ENCODE measurements at places on chromosomes 3 and 15.

GRCh38 chr15:80710635-80711554 lies 15.8 kb downstream of the ABHD17C start:
- DNase-seq = no peak

DNA sequence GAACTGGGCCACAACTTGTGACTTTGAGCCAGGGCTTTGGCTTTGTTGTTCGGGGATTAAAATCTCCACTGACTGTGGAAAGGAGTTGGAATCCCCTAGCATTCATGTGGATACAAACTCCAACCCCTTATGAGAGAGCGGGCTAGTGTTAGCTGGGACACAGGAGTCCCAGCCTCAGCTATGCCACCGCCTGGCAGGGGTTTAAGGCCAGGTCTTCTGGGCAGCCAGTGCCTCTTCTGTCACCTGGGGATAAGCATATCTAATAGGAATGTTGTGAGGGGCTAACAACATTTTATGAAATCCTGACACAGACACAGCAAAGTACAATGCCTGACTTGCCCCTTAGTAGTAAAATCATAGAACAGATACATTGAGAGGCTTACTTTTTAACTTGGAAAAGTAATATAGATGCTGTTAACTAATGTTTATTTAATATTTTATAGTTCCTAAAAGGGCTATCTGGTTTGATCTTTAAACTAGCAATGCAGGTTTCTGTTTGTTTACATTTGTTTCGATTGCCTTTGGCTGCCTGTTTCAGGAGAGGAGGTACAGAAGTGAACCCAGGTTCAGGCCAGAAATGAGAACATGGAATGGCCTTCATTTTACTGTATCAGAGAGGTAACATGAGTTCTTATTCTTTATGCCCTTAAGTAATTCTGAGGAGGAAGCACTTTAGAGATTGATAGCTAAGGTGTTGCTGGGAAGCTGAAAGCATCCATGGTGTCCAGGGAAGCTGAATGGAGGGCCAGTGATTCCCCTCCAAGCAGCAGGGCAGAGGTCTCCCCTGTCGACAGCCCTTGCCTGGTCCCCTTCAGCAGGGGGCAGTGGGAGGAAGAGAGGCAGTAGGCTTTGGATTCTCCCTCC lies 8.7 kb downstream of the GPR160 start:
- no peak for DNase-seq

DNA sequence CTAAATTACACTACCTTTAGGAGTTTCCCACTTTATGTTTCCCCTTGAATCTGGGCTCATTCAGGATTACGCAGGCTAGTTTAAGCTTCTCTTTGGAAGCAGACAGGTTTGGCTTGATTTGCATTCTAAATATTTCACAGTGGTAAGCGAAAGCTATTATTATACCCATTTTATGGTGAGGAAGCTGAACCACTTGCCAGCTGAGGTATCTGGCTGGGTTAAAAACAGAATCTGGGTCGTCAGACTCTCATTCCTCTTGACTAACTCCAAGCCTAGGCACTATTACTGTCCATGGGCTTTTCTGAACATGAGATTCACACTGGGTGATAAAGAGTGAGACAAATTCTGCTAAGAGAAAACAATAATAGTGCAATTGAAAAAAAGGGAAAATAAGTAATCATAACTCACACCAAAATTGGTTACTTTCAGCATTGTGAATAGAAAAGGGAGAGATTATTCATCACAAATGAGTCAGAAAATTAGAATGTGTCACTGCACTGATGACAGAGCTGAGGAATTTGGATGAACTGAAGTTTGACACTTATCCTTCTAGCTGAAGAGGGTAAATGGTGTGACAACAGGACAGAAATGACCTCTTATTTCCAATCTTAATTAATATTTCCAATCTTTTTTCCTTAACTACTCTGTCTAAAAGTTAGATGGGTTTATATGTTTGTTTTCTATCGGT lies 211.3 kb downstream of the TIGIT start:
- no peak for DNase-seq

- no peak for DNase-seq
These were observed 47.9 kb downstream of the NAALADL2 start for GRCh38 chr3:174907027-174907426.

DNA sequence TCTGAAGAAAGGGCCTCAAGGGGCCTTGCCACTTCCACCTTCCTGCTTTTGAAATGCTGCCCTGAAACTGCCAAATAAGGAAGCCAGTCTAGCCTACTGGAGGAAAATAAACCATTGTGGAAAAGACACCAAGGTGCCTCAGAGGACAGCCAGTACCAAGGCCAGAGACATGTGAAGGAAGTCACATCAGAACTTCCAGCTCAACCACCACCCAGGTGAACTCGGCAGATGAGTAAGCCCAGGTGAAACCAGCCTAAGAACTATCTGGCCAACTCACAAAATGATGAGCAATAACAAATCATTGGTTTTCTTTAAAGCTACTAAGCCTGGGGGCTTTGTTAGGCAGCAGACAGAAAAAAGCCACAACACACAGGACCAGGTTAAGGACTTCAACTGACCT lies 103.0 kb downstream of the MAGI1 start:
- DNase-seq = no peak

DNA sequence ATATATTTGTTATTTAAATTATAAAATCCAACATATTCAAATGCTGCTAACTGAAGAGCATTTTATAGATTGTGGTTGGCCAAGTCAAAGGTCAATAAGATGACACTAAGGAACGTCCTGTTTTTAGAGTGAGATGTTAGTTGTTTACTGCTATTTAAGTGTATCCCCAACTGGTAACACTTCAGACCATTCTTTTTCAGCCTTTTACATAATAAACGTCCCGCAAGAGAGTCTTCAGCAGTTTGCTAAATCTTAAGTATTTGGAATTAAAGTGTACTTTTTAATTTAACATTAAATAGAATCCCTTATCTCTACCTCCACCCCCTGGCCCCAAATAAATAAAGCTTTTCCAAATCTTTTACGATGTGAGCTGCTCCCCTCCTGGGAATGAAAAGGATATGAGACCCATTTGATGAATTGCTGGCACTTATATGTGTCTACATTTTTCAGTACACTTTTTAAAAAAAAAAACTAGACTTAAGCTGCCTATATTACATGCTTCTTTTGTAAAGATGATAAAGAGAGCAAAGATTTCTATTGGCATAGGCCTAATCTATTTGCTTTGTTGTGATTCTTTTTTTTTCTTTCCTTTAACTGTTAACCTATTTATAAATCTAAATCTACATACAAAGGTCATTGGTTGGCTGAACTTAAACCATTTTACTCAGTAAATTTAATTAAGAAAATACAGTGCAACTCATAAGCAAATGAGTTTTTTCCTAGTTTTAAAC lies 101.8 kb upstream of the SKOR1 start:
- DNase-seq = no peak

- DNase-seq = no peak
These were observed 55.2 kb downstream of the PCSK6 start for GRCh38 chr15:101434032-101434920.

- DNase-seq = no peak
These were observed 219.6 kb downstream of the C3orf38 start for GRCh38 chr3:88369337-88369736.

DNA sequence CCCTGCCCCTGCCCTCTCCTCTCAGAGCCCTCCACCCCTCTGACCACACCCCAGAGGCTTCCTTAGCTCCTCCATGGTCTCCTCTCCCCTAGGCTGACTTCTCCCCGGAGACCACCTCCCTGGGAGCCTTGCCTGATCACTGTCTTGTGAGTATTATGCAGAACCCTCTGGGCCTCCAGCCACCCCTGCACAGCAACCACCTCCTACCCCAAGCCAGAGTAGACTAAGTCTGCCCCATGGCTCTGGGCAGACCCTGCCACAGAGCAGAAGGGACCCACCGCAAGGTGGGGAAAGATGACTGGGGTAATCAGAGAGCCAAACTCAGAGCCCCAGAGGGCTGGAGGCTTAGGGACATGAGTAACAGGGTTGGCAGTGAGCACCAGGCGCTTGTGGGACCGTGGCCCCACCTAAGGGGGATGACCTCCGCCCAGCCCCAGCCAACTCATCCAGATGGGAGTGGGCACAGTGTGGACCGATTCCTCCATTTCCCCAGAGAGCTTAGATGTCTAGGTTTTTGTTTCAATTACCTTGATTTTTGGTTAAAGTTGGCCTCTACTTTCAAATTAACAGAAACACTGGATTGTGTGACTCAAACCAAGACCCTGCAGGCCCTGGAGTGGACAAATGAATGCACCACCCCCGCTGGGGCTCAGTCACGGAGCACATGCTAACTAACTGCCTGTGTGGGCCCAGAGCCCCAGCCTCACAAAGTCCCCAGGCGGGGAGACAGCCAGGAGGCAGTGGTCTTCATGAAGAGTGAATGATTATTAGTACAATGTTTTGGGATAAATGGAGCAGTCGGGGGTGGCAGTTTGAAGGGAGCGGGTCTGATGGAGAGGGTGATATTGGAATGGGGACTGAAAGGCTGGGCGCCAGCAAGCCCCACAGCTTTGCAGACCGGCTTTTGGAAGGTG lies 119.4 kb upstream of the PRR20G start:
- no peak for DNase-seq

GRCh38 chr15:87633525-87633924 lies 623.0 kb downstream of the NTRK3 start:
- no peak for DNase-seq

DNA sequence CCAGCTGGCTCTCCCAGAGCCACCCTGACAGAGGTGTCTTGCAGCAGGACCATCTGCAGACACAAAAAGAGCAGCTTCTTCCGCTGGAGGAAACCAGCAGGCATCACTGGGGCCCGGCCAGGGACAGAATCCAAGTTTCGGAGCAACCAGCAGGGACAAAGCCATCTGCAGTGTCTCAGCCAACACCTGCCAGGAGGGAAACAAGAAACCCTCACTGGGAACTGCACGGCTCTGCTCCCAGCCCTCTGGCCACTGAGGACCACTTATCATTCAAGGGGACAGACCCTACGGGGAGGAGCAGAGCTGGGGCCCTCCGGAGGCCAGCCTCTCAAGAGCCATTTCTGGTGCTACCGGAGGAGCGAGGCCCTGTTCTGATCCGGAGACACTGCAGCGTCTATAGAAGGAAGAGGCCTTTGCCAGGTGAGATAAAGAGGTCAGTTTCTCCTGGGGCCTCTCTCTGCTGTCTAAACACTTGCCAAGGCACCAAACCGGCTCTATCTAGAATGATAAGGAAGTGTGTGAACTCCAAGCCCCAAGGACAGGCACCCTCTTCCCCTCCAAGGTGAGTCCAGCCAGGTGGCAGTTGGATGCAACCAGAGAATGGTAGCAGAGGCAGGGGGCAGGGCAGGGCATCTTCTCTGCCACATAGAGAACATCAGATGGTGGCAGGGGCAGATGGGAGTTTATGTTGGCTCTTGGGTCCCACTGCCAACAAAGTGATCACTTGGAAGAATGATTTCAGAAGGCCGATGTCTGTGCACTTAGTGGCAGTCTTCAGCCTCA lies 89.0 kb downstream of the CHSY1 start:
- no peak for DNase-seq

DNA sequence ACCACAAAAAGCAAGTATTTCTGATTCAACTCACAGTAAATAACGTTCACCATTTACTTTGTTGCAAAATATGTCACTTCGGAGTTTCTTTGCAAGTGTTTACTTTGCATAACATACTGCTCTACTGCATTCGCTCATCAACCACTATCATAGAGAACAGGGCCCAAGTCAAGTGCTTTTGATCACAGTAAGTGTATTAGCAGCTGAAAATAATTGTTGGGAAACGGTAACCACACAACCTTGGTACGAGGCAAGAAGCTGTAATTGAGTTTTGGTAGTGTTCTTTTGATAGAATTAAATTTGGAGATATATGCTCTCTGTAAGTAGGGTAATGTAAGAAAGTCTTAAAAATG lies 80.1 kb downstream of the SATB1 start:
- DNase-seq = no peak

DNA sequence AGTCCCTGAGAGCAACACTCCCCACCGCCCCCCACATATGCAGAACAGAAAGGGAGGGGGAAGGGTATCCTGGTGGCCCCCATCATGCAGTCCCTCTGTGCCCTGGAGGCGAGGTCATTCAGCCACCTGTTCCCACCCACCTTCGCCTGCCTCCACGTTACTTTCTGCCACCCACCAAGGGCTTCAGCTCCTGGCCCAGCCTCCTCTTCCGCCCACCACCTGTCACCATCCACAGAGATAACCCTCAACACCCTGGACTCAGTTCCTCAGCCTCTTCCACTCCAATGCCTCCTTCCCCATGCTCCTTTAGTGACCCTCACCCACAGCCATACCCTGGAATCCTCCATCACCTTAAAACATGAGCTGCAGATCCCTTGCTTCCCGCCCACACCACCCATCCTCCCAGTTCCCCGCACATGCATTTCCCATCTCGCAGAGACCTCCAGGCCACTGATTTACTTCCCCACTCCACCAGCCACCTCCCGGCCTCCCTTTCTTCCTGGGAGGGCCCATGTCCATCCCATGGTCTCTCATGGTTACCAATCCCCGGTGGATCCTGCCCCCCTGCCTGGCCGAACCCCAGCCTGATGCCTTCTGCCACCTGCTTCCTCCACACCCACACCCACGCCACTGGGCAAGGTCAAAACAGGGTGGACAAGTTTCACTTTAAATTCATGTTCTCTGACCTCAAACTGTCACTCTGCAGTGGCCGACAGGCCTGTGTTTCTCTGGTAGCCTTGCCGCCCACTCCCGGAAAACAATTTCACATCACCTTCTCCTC lies 18.2 kb downstream of the HOMER2 start:
- DNase-seq = no peak

DNA sequence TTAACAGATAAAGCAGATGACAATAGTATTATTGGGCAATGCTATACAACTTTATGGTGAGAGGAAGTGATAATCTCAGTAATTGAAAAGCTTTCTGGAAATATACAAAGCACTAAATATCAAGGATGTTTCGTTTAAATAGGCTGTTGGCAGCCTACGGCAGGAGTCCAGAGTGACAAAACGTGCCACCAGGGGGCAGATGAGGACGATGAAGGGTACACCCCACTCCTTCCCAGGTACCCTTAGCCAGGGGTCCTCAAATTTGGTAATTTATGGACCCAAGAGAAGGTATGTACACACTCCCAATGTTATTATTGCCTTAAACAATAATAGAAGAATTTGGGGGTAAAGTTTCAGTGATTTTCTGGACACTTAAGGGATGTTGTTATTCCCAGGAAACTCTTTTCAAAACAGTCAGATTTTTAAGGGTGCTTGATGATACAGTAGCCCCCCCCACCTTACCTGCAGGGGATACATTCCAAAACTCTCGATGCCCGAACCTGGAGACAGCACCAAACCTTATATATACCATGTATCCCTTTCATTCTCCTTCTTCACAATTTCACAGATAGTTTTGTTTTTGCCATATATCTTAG lies 1.4 kb upstream of the MAGEL2 start:
- DNase-seq = no peak

DNA sequence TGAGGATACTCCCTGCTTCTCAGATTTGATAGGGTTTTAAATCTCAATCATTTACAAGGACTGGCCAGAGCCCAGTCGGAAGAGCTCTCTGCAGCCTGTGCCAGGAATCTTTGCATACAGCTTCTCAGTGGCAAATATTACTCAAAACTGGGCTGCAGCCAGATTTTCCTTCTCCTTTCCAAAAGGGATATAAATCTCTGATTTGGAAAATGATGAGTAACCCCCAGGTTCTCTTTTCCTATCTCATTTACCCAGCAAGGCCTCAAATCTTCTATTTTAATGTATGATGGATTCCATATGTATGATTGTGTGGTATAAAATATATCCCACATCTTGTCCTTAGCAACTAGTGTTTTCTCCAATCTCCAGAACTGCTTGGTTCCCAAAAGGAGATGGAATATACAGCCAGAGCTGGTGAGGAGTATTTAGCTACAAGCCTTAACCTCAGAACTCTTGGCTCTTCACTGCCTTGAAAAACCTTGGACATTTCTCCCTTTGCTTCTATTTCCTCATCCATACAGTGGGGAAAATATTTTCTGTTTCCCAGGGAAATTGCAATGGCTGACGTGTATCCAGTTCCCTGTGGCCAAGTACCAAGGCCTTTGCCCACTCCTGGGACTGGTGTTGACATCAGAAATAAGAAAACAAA lies 114.4 kb downstream of the ATG7 start:
- no peak for DNase-seq

Data from CD4-positive, alpha-beta T cell treated with Interleukin-21 for 1 hour (primary cell).